NCI-H1417 (cell line): ENCODE measurements at places on chromosomes 1 and 21.
A peak's percentile ranks its signal among the peaks of the same experiment; 100 is the strongest.

DNA sequence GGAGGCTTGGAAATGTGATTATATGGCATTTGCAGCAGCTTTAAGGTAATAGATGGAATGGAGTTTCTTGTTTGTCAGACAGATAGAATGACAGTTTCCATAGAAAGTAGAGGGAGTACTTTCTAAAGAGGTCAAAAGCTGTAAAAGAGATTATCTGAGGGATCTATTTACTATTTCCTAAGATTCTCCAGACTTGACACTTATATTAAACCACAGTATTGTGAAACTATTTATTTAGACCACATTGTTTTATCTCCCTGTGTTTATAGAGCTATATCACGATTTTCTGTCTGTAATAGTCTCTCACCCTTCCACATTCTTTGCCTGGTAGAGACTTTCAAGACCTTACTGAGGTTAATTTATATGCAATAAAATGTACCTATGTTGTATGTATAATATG lies 66.7 kb downstream of the MAN1A2 start:
- DNase-seq: no peak

- DNase-seq: peak; percentile 65
Measured at GRCh38 chr1:30085811-30086770, 637.3 kb downstream of the MATN1 start.

DNA sequence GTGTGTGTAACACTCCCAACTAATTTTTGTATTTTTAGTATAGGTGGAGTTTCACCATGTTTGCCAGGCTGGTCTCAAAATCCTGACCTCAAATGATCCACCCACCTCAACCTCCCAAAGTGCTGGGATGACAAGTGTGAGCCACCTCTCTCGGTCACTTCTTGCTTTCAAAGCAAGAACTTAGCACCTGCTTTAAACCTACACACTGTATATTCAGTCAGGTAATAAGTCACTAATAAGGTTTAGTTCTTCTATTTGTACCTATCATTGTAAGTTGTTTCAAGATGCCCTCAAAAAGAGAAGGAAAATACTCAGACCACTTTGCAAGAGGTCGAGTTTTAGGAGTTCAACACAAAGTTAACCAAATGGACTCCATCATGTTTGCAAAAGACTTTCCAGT lies 431.3 kb downstream of the MRPL39 start:
- DNase-seq: no peak

- DNase-seq: no peak
Measured at GRCh38 chr1:202225131-202225530, 31.5 kb downstream of the LGR6 start.

GRCh38 chr1:67194209-67194863 lies 28.1 kb downstream of the IL23R start:
- no peak for DNase-seq

- no peak for DNase-seq
Measured at GRCh38 chr1:161390559-161390858, 22.8 kb upstream of the CFAP126 start.

DNA sequence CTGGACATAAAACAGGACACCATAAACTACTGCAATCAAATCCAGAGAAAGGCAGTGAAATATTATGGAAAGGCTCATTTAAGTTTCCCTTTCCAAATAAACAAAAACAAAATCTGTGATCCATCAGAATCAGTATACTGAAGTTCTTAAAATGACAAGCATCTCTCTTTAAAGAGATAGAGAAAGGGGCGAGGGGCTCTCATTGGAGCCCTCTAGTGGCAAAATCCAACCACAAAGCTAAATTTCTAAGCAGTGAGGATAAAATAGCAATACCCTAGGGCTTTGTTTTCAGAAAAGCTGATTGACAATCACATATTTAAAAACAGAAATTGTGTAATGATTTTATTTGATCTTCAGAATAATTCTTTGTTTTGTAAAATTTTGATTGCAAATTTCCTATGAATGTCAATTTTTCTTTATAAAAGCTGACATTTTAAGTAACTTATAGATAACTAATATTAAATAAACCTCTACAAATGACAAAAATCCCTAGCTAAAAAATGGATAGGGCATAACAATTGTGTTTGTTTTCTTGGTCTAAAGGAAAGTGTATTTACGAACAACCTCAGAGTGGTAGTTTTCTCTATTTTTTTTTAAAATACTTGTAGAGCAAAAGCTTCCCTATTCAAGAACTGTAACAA lies 138.2 kb downstream of the COL24A1 start:
- DNase-seq: peak; percentile 73

DNA sequence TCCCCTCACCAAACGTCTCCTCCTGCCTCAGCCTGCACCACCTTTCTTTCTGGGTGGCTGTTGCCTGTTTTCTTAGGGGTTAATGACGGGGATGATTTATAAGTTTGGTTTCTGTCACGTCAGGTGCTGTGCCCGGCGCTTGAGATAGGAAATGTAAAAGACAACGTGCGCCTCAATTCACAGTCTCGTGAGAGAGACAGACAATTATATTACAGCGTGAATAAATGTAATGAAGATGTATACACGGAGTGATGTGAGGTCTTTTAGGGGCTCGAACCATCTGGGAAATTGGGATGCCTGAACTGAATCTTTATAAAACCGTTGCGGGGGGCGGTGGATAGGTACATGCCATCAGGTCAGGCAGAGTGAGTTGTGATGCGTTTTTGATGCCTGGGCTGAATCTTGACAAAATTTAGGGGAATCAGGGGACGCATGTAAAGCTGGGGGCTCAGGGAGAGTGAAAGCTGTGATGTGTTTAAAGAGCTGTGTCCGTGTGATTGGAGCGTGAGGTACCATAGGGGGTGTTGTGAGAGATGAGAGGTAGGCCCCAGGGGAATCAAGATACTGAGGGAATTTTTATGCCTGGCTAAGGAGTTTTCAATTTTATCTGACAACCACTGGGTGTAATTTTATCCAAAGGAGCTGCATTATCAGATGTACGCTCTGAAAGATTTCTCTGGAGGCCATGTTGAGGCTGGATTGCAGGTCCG lies 831 bp downstream of the TIPRL start:
- peak; percentile 63 for DNase-seq

DNA sequence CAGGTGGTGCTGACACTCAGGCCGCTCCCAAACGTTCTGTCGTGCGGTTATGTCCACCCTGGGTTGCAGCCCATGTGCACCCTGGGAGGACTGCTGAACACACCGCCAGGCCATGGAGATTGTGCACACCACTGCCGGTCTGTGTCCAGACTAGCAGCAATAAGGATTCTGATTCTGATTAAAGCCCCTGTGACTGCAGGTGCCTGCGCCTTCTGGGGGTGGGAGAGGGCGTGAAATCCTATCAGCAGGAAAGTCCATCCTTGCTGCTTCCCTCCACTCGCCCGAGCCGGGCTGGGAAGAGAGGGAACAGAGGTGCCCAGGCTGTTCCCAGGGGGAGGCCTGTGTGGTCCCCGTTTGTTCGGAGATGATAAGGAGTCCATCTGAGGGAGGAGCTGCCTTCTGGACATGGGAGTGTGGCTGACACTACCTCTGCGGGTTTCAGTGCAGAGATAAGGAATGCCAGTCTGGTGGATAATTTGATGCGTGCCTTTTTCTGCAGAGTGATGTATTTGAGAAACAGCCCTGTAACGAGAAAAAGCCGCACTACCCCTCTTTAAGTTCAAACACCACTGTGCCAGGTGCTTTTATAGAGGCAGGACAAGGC lies 41.2 kb downstream of the BACE2 start:
- DNase-seq: no peak

DNA sequence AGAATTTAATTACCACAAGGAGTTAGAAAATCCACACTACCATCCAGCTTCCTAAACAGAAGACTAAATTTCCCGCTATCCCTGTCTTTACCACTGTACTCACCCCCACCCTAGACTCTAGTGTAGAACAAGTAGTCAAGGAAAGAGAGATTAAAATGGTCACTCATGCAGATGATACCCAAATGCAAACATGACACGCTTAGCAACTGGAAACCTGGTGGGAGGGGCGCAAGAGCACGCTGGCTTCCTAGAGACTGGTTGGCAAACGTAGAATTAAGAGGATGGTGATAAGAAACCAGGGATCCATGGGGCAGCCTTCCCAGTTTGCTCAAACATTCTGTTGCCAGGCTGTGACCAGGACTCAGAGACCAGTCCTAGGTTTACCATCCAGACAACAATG lies 9.9 kb upstream of the LDLRAD1 start:
- no peak for DNase-seq

GRCh38 chr1:49765034-49765433 lies 258.7 kb downstream of the AGBL4 start:
- no peak for DNase-seq

DNA sequence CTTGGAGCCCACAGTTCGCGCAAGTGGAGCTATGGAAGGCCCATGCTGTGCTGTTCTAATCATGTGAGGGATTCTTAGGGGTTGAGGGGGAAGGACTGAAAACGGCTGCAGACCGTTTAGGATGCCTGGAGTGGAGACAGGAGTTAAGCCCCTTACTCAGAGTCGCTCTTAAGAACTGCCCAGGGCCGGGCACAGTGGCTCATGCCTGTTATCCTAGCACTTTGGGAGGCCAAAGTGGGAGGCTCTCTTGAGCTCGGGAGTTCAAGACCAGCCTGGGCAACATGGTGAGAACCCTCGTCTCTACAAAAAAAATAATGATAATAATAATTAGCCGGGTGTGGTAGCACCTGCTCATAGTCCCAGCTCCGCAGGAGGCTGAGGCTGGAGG lies 1.1 kb downstream of the ZNF672 start:
- DNase-seq: no peak

- no peak for DNase-seq
Measured at GRCh38 chr1:15154480-15155036, 1.0 kb downstream of the TMEM51 start.

DNA sequence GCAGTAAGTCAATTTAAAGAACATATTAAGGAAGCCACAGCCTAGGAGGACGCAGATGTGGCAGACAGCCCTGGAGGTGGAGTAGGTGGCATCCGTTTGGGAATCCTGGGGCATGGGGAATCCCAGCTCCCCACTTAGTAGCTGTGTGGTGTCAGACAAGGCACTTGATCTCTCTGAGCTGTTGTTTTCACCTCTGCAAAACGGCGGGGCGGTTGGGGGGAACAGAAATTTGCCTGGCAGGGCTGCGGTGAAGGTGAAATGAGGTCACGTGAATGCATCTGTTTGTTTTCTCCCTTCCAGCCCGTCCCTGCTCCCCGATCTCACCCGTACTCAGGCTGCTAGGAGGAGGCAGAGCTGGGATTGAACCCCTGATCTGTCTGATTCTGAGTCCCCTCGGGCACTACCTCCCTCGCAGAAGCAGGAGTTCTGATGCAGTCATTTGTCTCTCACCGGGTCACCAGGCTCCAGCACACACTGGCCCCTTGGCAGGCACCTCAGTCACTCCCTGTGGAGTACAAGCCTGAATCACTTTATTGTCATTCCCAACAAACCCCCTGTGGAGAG lies 2.2 kb upstream of the LAPTM5 start:
- no peak for DNase-seq

GRCh38 chr1:221782970-221783369 lies 41.1 kb upstream of the DUSP10 start:
- DNase-seq: no peak

GRCh38 chr1:45979074-45979777 lies 153.2 kb downstream of the PIK3R3 start:
- DNase-seq: peak; percentile 75

DNA sequence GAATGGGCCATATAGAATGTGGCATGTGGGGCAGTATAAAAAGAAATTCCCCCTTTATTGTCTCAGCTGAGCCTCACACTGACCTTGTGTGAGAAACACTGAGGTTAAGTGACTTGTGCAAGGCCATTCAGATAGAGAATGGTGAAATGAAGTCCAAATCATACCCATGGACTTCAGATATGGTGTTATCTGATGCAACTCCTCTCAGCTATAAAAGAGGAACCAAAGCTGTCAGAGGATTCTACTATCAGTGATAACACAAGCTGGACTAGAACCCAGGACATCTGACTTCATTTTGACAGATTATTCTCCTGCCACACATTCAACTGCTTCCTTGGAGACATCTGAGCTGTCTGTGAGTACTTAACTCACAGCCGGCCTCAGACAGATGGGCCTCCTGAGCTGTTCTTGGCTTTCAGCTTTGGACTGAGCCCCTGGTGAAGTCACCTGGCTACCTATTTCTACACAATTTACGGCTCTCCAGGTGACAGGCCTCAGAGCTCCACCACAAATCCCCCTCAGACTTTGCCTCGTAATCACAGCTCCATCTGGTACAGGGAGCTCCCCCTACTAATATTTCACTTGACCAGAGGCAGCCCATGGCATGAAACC lies 104.6 kb downstream of the PLXNA2 start:
- DNase-seq: no peak

DNA sequence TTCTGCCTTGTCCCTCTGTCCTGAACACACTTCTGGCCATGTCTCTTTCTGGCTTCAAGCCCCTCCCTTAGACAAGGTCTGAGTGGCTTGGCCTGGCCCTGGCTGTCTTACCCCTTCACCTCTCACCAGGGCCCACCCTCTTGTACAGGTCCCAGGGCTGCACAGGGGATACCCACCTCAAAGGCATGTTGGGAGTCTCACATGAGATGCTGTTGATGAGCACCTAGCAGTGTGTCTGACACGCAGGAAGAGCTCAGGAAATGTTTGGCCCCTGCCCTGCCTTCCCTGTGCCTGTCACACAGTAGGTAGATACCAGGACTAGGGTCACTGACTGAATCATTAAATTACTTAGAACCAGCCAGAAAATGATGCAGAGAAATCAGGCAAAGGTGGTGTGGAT lies 16.6 kb downstream of the ZNF362 start:
- DNase-seq: no peak

DNA sequence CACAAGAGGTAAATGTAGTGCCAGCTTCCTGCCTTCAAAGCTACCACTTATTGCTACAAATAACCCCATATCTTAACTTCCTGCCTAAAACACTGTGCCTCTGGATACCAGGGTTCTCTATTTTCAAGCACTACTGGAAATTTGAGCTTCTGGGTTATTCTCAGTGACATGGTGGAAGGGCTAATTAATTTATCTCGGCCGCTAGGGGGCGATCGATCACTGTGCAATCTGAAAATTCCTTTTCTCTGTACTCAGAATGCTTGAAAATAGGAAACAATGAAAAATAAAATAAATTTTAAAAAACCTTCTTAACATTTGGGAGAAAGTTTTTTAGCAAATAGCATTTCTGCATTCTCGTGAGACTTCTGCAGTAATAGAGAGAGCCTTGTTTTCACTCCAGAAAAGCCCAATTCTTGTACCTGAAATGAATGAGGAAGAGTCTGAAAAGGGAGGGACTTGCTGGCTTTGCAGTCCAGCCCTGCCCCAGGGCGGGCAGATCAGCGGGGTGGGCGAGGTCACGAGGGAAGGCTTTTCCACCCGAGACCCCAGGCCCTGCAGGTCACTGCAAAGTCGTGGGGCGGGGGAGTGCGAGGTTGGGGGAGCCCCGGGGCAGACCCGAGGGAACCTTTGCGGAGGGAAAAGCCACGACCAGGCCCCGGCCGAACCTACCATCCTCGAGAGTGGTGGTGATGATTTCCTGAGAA lies 276.7 kb downstream of the PCP4 start:
- peak; percentile 86 for DNase-seq
